T-helper 22 cell (primary cell): ENCODE measurements at places on chromosomes 7 and 10.

DNA sequence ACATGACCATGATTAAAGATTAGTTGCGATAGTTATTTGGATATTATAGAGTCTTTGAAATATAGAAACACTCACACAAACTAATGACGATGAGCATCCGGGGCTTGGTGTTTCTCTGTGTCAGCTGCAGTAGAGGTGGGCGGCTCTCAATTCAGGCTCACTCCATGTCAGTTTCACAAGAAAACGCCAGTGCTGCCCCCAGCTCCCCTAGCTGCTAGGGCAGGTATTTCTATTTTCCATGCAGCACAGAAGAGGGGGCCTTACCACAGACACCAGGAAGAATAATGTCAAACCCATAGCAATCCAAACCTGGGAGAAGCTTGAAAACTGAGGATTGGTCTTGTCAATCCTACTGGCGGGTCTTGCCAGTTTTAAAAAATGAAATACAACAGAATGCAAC is 197.1 kb downstream of the PHTF2 start:
- no peak for DNase-seq

GRCh38 chr7:27031289-27032172 is 64.3 kb downstream of the HOXA1 start:
- no peak for DNase-seq

DNA sequence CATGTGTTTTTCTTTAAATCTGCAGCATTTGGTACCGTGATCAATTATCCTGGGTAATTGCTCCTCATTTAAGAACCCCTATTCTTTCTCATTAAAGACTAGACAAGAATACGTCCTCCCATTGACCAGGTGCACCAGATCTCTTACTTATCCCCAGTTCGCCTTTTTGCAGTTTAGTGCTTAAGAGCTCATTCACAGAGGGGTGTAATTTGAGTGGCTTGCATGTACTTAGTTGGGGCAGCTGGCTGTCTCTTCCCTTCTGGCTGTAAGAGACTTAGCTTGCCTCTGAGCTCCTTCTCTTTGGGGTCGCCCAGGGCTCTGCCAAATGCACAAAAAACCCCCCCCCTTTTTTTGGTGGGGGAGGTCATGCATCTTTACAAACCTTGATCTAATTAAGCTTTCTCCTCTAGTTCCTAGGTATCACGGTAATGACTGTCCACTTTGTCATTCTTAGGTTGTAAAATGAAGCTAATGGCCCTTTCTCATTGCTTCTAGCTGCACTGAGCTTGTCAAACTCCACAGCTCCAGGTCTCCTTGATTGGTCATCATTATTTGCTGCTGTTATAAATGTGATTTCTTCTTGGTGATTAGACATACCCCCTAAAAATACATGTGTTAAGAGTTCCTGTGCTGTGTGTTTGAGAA is 26.3 kb downstream of the GAD2 start:
- DNase-seq = no peak

- no peak for DNase-seq
Measured at GRCh38 chr7:12422554-12423320, 19.1 kb upstream of the VWDE start.

DNA sequence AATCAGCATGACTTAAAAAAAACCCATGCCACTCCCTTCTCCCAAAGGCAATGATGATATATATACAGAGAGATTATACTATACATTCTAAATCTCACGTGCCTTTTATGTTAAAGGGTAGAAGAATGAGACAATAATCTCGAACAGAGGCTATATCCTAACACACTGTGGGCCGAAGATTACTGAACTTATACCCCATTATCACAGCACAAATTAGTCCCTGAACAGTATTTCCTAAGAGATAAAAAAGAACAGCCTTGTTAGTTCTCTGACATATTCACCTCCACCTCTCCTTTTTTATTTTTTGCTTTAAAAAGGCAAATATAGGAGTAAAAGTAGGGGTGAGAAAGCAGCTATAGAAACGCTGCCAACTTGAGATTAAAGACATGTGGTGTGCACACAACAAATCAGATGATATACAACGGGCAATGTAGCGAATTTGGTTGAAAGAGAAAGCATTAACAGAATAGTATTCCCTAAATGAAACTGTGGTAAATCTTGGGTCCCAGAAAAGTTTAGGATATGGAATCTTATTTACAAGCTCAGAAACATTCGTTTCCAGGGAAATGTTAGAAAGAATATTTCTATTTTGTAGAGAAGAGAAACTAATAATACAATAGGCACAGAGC is 69.5 kb downstream of the JMJD1C start:
- no peak for DNase-seq

DNA sequence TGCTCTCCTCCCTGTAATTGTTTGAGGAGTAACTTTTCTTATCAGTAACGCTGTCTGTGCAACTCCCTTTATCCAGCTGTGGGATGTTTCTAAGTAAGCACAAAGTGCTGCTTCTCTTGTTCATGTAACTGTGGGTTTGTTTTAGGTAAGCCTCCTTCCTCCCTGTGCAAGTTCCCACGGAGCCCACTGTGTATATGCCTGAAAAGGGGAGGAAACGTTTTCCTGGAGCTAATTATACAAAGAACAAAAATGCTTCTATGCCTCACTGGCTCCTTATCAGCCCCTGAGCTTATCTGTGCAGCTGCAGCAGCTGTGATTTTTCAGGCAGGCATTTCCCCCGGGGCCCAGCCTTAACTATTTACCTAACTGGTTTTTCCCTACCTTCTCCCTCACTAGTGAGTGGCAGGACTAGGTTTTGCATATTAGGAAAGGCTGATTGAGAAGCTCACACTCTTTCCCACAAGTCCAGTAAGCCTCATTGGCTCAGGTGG is 593.4 kb upstream of the GHITM start:
- DNase-seq = no peak

DNA sequence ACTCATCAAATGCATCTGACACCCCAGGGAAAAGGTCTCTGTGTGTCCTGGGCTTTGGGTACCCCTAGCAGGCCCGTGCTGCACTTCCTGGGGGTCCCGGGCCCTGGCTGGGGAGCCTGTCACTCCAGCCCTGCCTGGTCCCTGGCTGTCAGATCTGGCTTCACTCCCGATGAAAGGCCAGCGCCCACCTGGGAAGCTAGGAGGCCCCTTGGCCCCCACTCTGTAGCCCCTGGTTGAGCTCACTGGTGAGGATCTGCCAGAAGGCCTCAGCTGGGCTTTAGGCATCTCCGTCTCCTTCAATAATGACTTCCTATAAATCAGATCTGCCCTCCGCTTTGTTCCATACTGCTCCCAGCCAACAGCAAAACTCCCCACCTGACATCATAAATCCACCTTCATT is 64.0 kb downstream of the GOLGA7B start:
- no peak for DNase-seq
